ENCODE measurements at places on chromosomes 1 and 21.

DNA sequence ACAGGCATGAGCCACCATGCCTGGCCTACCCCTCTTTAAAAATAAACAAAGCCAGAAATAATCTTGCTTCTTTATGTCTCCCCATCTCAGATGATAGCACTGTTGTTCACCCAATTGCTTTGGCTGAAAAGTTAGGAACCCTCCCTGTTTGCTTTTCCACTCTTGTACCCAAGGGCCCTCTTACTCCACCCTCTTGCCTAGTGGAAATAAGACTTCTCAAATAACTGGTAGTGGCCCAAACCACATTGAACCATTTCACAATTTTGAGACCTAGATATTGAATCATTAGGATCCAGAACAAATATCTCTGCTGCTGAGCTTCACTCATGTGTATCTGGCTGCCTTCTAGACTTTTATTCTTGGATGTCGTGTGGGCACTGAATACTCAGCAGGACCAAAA, 37.7 kb downstream of the RNF220 start:
- no peak for DNase-seq

- no peak for DNase-seq
Observed at GRCh38 chr1:174414203-174414602, 33.6 kb upstream of the GPR52 start.

DNA sequence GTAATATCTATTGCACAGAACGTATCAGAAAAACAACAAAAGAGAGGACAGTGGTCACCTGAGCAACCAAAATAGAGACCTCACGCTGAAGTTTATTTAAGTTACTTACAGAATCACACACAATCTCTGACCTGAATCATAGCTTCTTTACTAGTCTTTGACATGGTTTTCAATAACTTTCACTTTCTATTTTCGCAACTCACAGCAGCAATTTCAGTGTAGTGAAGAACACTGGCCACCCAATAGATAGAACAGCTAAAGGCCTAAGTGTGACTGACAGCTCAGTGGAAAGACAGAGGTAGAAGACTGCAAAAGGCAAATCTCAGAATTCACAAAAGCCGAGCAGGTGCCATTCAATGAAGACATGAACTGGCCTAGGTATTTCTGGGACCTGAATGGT, 435.6 kb upstream of the CHRM3 start:
- no peak for DNase-seq

GRCh38 chr1:117106478-117106877, 15.1 kb downstream of the TRIM45 start:
- no peak for DNase-seq

DNA sequence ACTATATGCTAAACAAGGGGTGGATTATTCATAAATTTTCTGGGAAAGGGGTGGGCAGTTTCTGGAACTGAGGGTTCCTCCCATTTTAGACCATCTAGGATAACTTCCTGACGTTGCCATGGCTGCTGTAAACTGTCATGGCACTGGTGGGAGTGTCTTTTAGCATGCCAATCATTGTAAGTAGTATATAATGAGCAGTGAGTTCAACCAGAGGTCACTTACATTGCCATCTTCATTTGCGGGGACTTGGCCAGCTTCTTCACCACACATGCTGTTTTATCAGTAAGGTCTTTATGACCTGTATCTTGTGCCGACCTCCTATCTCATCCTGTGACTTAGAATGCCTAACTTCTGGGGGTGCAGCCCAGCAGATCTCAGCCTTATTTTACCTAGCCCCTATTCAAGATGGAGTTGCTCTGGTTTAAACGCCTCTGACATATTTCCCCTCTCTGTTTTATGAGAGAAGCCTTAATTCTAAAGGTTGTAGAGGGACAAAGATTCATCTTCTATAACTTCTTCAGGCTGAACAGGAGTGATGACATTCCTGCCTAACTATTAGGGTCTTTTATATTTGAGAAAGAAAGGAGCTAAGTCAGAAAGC, 60.4 kb downstream of the DIP2A start:
- DNase-seq = no peak

GRCh38 chr21:19026911-19027310, 623.3 kb upstream of the TMPRSS15 start:
- no peak for DNase-seq

DNA sequence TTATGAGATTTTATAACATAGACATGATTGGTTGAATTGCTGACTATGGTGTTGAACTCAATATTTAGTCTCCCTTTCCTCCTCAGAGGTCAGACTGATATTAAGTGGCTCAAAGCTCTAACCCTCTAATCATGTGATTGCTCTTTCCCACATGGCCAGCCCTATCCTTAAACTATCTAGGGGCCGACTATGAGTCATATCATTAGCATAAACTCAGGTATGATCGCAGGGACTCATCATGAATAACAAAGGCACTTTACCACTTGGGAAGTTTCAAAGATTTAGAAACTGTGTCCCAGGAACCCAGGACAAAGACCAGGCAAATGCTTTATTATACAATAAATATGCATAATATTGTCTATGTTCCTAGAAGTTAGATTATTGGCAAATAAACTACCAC, 894.6 kb upstream of the NEGR1 start:
- DNase-seq = no peak

DNA sequence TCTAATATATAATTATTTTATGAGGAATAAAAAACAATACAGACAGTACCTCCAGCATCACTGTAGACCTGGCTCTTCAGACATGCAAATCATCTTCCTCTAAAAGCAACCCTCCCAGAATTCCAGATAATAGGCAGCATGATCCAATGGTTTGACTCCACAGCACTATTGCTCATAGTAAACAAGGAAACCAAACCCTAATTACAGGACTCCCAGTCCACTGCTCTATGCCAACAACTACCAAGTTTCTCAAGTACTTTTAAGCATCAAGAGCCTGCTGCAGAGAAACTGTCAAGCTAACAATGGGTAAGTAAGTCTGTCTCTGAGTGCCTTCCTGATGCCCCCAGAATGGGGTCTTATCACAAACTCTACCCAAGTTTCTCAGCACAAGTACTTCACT, 57.2 kb downstream of the EYA3 start:
- DNase-seq = no peak

- no peak for DNase-seq
Observed at GRCh38 chr1:20440785-20441200, 45.2 kb downstream of the CAMK2N1 start.

GRCh38 chr1:150409504-150410362, 45.8 kb downstream of the RPRD2 start:
- no peak for DNase-seq

DNA sequence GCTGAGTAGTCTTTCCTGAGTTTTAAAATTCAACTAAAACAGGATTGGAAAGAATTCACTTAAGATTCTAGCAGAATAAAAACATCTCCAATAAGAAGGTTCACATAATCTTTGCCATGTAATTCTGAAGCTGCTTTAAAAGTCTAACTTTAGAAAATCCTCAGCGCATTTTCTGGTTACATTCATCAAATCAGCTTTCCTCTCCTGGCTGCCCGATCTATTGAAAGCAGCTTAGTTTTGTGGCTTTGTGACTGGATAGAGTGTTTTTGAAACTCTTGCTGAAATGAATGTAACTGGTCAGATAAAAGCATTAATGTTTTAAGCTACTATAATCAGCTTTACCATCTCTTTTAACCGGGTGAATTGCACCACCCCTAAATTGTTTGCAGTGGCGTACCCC, 66.8 kb downstream of the DOP1B start:
- no peak for DNase-seq

GRCh38 chr1:11925938-11926292, 312 bp downstream of the KIAA2013 start:
- no peak for DNase-seq

DNA sequence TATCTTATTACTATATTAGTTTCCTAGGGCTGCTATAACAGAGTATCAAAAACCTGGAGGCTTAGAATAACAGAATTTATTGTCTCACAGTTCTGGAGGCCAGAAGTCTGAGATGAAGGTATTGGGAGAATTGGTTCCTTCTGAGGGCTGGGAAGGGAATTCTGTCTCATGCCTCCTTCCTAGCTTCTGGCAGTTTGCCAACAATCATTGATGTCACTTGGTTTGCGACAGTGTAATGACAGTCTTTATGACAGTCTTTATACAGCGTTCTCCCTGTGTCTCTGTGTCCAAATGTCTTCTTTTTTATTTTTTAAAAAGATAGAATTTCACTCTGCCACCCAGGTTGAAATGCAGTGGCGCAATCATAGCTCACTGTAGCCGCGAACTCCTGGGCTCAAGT, 15.8 kb upstream of the CENPF start:
- no peak for DNase-seq

- no peak for DNase-seq
Observed at GRCh38 chr1:6260433-6260934, 414 bp downstream of the GPR153 start.

DNA sequence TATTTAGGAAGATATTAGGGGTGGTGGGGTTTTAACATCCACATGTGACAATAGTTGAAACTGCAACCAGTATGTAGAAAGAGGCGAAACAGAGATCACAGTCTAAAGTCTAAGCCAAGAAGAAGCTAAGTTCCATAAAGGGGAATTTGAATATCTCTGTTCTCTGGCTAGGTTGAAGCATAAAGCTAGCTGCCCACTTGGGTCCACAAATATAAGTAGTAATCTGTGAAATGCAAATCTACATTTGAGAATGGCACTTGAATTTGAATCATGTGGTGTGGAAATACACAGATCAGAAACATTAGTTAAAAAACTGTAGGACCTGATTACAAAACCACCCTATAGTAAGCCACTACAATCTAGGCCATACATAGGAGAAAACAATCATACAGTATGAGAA, 602.1 kb downstream of the LMO4 start:
- DNase-seq = no peak

DNA sequence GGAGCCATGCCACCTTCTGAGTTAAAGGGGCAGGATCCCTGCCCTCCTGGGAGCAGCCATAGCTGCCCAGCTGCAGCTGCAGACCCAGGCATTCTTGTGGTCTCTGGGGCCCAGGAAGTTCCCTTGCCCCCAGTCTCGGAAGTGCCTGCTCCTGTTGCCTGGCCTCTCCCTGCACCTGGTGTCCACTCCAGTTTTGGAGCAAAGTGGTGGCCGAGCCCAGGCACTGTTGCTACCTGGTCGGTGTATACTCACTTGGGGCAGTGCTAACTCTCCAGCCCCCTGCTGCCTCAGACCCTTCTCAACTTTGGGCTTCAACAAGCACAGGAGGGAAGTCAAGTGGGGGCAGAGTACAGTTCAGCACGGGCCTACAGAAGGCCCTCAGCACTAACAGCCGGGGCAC, 352.9 kb upstream of the NCAM2 start:
- no peak for DNase-seq

DNA sequence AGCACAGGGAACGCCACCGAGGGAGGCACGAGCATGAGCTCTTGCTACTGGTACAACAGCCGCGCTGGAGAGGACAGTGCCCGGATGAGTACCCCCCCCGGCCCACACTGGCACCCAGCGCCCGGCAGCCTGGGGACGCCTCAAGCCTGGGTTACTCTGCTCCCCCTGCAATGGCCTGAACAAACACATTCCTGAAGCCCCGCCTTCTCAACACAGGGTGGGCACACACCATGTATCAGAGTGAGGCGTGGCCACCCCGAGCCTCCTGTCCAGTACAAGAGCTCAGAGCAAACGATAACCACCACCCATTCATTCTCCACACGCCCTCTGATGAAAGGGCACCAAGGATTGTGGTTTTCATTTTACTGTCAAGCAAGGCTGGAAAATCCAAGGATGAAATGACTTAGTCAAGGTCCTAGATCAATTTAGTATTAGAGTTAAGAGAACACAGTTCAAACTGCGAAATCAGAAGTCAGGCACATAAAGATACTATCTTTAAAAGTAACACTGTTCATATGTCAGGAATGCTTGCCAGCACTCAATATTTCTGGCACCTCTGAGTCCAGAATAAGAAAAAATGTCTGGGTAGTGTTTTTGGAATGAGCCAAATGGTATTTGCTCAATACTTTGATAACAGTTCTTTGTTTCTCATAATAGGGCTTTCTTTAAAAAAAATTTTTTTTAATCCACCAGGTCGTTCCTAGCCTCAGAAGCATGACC, 22.0 kb downstream of the UBE2G2 start:
- DNase-seq = no peak

DNA sequence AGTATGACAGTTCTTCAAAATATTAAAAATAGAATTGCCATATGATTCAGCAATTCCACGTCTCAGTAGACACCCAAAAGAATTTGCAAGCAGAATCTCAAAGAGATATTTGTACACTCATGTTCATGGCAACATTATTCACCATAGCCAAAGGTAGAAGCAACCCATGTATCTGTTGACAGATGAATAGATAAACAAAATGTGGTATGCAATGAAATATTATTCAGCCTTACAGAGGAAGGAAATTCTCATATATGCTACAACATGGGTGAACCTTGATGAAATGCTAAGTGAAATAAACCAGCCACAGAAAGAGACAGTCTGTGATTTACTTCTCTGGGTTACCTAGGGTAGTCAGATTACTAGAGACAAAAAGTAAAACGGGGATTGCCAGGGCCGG, 47.0 kb downstream of the NAV1 start:
- DNase-seq = no peak

GRCh38 chr21:45580181-45580575, 37.9 kb upstream of the SLC19A1 start:
- DNase-seq = no peak

DNA sequence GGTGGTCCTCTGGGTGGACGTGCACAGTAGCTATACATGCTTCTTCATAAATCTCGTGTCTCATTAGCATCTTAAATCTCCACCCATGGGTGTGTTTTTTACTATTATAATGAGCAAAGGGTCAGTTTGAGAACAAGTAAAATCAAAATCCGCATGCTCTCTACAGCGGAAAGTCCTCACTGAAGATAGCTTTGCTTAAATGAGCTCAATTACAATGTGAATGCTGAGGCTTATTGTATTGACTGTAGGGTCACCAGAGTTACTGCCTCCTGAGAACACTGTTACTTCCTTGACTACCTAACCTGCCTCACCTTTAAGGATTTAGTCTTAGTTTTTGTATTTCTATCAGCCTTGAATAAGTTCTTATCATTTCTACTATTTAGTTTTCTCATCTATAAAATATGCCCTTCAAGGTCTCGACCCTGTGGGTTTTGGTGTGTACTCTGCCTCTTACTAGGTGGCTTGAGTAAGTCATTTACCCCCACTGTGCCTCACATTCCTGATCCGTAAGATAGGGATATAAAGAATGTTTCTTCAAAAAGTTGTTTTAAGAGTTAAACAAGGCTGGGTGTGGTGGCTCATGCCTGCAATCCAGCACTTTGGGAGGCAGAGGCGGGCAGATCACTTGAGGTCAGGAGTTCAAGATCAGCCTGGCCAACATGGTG, 7.9 kb downstream of the SLAMF7 start:
- no peak for DNase-seq
